Anterior cingulate cortex (tissue), 58 donors: ENCODE measurements at places on chromosomes 2 and 18.

DNA sequence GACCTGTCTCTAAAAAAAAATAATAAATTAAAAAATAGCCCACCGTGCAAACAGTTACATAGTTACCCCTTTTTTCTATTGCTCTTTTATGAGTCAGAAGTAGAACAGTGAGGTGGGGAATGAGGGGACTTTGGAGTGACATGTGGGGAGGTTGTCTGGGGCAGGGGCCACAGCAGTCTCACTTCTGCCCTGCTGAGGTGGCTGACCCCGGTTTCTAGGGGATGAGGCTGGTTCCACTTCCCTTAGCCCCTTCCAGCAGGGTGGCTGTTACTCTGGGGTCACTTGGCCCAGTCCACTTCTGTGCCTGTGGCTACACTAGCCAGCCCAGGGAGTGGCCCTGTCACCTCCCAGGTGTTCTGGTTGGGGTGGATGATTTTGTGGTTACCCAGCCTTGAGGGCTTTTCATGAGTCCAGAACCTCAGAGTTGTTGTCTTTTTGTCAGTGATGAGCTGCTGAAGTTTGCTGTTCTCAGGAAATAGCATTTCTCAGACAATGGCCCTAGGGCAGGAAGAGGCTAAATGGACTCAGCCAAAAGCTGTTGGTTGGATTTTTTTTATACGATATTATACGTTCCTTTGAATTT, 28.0 kb upstream of the SCLY start:
- DNase-seq = no peak

DNA sequence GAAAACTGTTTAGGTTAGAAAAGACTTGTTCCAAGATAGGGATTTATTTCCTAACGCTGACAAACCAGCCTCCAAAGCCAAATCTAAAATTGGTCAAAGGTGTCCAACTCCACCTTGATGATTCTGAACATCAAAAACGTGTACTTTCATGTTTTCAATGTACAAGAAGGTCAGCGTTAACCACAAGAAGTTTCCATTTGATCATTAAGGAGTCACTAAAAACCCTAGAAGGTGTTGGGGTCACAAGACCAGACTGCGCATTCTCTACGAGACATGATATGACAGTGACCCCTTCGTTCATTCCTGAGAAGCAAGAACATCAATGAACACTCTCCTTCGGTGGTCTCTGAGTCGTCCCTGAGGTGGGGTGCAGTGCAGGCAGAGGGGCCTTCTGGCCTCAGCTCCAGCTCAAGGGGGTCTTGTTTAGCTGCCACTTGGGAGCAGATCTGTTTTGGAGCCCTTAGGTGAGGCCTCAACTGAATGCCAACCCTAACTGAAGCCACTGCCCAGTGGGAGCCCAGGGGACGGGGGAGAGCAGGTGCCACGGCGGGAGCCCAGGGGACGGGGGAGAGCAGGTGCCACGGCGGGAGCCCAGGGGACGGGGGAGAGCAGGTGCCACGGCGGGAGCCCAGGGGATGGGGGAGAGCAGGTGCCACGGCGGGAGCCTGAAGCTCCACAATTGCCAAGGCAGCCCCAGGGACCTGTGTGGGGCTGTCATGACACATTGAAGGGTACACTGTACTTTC, 55.2 kb downstream of the PARD6G start:
- DNase-seq = no peak

DNA sequence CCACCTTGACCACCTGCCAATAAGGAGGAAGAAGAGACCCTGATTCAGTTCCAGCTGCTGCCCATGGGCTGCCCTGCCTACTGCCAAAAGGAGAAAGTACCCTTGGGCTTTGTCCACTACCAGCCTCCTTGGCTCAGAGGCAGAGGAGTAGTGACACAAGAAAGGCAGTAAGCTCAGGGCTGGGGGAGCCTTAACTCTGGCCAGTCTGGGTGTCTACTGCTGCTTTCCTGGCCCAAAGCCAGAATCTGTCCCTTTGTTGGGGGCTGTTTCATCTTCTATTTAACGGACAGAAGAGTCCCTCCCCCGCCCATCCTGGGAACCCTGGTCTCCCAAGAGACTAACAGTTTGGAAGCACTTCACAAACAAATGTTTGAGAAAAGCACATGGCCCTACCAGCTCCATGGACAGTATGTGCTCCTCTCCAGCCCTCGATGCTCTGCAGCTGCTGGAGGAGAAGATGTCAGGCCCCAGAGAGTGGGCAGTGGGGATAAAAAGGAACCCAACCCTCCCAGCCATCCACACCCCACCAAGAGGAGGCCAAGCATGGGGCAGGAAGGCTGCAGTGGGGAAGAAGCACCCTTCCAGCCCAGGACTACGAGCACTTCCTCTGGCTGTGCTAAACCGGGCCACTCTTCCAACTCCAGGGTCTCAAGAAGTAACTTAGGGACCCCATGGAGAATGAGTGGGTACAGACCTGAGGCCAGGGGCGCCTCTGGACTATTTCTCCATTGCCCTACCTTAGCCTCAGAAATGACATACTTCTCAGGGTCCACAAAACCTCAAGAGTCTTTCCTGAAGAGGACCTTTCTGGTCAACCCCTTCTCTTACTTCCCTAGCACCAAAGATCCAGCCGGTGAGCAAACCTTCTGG, 1.2 kb downstream of the ATG9A start:
- DNase-seq = no peak

DNA sequence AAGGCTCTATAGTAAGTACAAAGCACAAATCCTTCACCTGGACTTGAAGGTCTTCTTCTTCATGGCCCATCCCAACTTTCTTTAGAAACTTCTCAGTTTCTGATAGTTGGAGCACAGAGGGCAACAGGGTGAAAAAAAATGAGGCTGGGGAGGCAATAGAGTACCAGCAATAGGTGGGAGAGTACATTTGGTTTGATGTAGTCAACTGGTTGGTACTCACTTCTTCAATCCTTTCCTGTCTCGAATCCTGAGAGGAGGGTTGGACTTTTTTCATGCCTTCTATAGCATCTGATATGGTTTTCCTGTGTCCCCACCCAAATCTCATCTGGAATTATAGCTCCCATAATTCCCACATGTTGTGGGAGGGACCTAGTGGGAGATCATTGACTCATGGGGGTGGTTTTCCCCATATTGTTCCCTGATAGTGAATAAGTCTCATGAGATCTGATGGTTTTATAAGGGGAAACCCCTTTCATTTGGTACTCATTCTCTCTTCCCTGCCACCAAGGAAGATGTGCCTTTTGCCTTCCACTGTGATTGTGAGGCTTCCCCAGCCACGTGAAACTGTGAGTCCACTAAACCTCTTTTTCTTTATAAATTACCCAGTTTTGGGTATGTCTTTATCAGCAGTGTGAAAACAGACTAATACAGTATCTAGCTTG, 75.9 kb upstream of the LCLAT1 start:
- DNase-seq = no peak

- no peak for DNase-seq
Measured at GRCh38 chr2:222862106-222862908, 1.5 kb downstream of the ACSL3 start.

- DNase-seq = no peak
Measured at GRCh38 chr2:158103411-158104012, 1.8 kb downstream of the UPP2 start.

- DNase-seq = no peak
Measured at GRCh38 chr2:176931588-176932563, 280.7 kb upstream of the HNRNPA3 start.

- DNase-seq = peak; percentile 47
Measured at GRCh38 chr2:148876595-148877402, 1.8 kb downstream of the KIF5C start.

- DNase-seq = no peak
Measured at GRCh38 chr2:13666582-13667414, 950.1 kb downstream of the TRIB2 start.

- DNase-seq = no peak
Measured at GRCh38 chr2:9114458-9114857, 92.2 kb upstream of the ASAP2 start.

- no peak for DNase-seq
Measured at GRCh38 chr2:230018153-230018552, 50.6 kb downstream of the SLC16A14 start.

GRCh38 chr2:79855264-79856006, 342.6 kb downstream of the CTNNA2 start:
- DNase-seq = no peak

DNA sequence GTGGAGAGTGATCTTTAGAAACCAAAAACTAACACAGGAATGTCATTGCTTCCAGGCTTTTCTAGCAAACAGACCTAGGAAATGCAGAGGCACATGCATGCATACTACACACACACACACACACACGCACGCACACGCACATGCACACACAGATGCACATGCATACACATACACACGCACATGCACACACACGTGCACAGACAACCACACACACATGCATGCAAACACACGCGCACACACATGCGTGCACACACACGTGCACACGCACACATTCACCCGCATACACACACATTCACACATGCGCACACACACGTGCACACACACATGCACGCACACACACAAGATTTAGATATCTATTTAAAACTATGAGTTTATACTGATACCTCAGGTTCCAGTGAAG, 379.5 kb downstream of the ZNF516 start:
- DNase-seq = no peak

DNA sequence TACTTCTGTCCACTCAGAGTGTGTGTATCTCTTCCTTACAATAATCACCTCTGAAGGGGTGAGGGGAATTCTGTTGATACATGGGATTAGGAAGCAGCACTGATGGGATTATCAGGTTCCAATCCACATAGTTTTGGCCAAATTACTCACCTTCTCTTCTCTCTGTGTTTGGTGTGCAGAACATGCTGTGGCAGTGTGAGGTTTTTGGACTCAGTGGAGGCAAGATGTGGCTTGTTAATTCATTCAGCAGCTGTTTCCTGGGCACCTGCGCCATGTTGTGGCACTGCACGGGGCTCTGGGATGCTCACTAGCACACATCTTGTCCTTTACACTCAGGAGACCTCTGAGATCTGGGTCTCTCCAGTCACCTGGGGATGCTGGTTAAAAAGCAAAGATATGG, 350.3 kb upstream of the HS6ST1 start:
- DNase-seq = no peak

DNA sequence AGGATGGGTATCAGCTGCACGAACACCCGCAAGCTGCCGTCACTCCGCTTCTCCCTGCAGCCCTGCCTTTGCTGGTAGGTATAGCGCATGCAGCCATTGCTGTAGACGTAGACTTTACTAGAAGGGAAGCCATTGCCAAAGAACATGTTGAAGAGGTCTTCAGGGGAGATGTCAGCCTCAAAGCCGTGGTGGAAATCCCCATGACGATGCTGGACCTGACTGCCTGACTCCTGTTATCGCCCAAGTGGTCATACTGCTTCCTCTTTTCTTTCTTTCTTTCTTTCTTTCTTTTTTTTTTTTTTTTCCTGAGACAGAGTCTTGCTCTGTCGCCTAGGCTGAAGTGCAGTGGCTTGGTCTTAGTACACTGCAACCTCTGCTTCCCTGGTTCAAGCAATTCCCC, 68.7 kb upstream of the SPRED2 start:
- DNase-seq = no peak

GRCh38 chr2:30679426-30680088, 127.7 kb downstream of the CAPN13 start:
- DNase-seq = no peak

- DNase-seq = no peak
Measured at GRCh38 chr2:164954186-164954585, 1.1 kb downstream of the SLC38A11 start.

DNA sequence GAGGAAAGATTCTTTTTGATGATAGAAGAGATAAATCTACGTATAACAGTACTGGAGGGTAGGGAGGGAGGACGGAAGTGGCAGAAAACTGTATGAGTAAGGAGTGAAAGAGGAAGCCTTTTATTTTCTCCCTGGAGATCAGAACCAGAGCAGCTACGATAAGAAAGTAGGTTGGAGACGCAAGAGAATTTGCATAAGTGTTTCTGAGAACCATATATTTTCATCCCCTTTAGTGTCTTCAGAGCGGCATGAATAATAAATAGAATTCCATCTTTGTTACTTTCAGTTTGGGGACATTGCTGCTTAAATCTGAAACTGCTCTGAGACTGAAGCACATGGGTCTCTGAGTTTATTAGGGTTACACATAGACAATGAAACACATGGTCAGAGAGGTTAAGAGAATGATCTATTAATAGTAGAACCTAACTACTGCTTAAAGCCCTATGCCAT, 230.2 kb upstream of the TNP1 start:
- no peak for DNase-seq

GRCh38 chr2:131048641-131049040, 44.6 kb downstream of the FAM168B start:
- no peak for DNase-seq

GRCh38 chr2:207768866-207769596, 675 bp downstream of the FZD5 start:
- DNase-seq = peak; percentile 37

DNA sequence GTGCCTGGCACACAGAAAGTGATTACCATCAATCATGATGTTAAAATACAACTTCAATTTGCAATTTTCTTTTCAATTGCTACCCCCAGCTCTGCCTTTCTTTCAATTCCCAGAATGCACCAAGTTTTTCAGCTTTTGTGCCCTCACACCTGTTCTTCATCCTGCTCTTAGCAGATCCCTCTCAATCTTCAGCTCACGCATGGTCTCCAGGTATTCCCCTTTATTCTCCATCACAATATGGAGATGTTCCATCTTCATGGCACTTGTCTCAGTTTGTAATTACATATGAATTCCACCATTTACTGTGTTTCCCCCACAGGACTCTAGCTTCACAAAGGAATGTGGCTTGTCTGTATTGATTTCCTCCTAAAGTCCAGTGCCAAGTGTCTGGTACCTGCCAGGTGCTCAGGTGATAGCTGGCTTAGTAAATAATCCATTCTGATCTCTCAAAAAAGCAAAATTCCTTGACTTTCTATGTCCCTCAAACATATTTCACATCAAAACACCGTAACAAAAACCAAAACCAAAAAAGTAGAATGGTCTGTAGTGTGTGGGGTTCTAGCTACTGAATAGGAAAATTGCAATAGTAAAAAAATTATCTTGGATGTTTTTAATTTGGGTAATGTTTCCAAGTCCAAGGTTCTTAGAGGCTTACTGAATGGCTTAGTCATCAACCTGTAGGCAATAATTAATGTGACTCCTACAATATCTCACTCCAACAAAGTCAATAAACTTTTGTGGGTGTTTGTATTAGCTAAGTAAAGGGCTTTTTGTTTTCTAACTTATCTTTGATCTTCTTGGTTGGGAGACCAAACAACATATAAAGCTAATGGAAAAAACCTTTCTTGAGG, 2.9 kb upstream of the INSIG2 start:
- DNase-seq = no peak
